Left cardiac atrium (tissue), 4 donors: ENCODE measurements at places on chromosomes 12 and 14. TPM values are rescaled to one million over a fixed set of nuclear protein-coding genes. Genes with fewer than 3 reads are reported as not detected.

DNA sequence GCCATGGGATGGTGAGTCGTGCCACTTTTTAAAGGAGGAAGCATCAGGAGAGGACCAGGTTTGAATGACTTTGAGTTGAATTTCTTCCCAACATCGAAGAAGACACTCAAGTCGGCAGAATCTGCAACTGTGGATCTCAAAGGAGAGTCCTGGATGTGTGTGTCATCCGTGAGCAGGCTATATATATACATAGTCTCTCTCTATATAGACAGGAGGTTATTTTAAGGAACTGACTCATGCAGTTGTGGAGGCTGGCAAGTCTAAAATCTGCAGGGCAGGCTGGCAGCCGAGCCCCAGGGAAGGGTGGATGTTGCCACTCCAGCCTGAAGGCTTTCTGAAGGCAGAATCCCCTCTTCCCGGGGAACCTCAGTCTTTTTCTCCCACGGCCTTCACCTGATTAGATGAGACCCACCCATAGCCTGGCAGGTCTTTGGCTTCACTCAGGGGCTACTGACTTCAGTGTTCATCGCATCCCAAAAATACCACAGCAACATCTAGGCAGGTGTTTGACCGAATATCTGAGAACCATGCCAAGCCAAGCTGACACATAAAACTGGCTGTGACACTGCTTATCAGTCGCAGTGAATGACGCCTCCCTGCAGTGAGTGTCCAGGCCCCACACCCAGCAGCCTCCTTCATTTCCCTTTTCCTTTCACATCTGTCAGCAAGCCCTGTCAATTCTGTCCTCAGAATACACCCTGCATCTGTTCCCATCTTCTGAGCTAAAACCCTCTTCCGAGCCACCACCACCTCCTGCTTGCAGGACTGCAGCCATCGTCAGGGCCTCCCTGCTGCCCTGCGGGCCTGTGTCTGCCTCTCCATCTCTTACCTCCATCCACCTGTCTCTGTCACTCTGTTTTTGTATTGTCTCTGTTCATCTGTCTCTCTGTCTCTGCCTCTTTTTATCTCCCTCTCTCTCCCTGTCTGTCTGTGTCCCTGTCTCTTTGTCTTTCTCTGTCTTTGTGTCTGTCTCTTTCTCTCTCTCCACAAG is 54.0 kb downstream of the ZNF664 start:
- DNase-seq, result no peak

MYL2 gene
- total RNA-seq, result 92.7 TPM

AGAP2 gene
- 3.2 TPM for total RNA-seq

- no peak for DNase-seq
Observed at GRCh38 chr14:93978735-93979134, 2.4 kb upstream of the ASB2 start.

DNA sequence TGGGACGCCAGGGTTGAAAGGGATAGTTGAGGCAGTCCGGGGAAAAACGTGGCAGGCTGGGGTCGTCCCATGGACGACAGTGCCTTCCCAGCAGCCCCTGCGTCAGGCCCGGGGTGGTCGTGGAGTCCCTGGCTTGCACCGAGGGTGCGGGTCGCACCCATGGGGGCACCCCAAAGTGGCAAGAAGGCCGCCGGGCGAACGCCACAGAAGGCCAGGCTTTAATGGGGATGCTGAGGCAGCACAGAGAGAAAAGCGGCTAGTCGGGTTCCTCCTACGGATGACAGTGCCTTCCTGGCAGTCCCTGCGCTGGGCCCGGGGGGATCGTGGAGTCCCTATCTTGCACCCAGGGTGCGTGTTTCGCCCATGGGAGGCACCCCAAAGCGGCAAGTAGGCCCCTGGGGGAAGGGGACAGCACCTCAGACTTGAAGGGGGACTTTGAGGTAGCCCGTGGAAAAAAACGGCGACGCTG is 158.6 kb upstream of the ALG10B start:
- DNase-seq, result no peak

DNA sequence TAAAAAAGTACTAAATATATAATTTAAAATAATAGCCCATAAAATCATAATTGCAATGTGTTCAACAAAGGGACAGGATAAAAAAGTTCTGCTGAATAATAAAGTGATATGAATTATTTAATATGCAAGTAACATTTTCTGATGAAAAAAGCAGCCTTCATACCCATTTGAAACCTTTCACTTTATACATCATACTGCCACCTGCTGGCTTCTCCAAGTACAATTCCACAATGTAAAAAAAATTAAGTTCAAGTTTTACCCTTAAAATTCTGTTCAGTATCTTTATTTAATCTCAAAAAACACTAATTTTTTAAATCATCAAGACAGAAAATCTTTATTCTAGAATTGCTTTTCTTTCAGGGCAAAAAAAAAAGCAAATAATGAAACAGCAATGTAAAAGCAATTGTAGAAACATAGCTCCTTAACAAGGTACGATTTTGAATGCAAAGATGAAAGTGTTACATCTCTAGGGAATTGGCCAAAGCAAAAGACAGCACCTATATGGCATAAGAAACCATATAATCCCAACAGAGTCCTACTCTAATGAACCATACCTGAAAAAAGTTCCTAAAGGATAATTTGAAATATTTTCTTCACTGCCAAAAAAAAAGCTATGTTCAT is 15.0 kb downstream of the MDM1 start:
- DNase-seq, result peak; percentile 31

GRCh38 chr12:57005980-57006808 is at the start of gene ZBTB39:
TSS of gene ZBTB39 (minus strand) at chr12:57006546. CDS start at chr12:57004917, 1,629 bp downstream.
- DNase-seq, result peak; percentile 65

DNA sequence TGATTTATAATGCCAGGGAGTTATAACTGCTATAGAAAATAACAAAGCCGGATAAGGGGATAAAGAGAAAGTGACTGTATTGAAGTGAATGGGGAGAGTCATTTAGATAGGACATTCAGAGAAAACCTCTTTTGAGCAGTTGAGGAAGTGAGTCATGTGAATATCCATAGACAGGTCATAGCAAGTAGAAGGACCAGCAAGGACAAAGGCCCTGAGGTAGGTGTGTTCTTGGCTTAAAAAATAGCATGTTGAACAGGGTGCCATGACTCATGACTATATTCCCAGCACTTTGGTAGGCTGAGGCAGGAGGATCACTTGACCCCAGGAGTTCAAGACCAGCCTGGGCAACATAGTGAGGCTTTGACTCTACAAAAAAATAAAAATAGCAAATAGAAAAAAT is 51.5 kb upstream of the RAP1B start:
- no peak for DNase-seq

- DNase-seq, result no peak
Observed at GRCh38 chr14:55908106-55908505, 210.1 kb upstream of the PELI2 start.

DNA sequence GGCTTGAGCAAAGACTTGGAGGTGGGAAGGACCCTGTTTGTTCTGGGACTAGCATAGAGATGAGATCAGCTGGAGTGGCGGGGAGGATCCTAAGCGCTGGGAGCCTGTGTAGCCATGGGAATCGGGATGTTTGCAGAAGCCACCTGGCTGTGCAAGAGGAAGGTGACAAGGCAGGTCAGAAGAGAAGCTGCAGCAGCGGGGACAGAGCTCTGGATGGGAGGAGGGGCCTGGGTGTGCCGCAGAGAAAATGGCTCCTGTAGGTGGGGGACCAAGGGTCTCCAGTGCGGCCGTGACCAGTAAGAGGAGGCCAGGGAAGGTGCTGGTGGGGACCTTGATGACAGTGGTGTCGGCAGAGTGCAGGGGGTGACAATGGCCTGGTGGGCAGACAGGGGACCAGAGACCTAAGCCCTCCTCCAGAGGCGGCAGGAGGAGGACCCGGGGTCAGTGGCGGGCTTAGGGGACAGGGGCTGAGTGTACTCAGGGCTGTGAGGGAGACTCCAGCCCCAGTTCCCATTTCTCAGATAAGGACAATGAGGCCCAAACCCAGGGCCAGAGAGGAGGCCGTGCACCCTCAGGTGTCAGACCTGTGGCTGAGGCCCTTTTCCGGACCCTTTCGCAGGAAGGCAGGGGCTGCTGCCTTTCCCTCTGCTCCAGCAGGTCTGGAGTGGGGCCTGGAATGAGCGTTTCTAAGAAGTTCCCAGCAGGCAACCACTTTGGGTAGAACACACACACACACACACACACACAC is 206.6 kb upstream of the RTL1 start:
- DNase-seq, result no peak

GRCh38 chr12:94870511-94870910 is 133.0 kb downstream of the NDUFA12 start:
- no peak for DNase-seq

DNA sequence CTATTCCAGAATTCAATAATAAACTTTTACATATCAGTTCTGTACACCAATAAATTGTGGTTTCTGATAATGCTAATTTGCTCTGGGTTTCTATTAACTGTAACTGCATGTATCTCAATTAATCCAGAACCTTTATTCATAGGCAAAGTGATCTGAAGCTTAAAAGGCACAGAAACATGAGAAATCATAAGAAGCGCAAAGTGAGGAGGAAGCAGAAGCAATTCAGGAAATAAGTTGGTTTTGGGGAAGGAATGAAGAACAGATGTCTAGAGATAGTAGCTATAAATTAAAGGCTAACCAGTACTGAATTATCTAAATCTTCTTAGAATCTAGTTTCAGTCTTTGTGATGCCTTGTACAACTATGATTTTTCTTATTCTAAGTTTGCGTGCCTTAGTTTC is 24.6 kb downstream of the KERA start:
- no peak for DNase-seq

ADAMTS20 gene
- not detected for total RNA-seq

GRCh38 chr14:94340533-94340932 is 17.4 kb upstream of the SERPINA6 start:
- no peak for DNase-seq

RPL36AL gene
- total RNA-seq, result 149 TPM

DEPDC4 gene
- total RNA-seq, result 0.55 TPM

SSTR1 gene
- 1.0 TPM for total RNA-seq

GRCh38 chr14:75249958-75250336 is 28.7 kb upstream of the FOS start:
- DNase-seq, result no peak

- no peak for DNase-seq
Observed at GRCh38 chr12:106586278-106586802, 3.5 kb downstream of the RFX4 start.

GRCh38 chr12:80867941-80868340 is 69.8 kb downstream of the LIN7A start:
- DNase-seq, result no peak

- no peak for DNase-seq
Observed at GRCh38 chr14:75539162-75539560, 16.9 kb downstream of the BATF start.

GRCh38 chr14:69314327-69314726 is 54.4 kb downstream of the GALNT16 start:
- DNase-seq, result no peak

ANO4 gene
- 0.29 TPM for total RNA-seq

DNA sequence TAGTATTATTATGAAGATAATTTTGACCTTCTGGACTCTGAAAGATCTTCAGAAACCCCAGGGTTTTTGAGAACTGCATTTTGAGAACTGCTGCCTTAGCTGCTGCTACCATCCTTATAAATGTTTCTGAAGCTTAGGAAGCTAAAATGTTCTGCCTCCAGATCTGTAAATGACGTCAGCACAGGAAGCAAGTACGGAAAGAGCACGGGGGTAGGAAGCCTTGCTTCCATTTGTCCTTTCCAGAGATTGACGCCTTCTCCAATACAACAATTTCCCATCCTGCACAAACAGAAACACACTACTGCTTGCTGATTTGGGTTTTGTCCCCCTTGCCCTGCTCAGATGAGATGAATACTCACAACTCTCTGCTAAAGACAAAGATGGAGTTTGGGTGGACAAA is 17.9 kb downstream of the RAD52 start:
- DNase-seq, result no peak

GRCh38 chr12:91890742-91891141 is 254.9 kb downstream of the BTG1 start:
- no peak for DNase-seq

- no peak for DNase-seq
Observed at GRCh38 chr12:90216815-90217214, 508.2 kb upstream of the ATP2B1 start.

DNA sequence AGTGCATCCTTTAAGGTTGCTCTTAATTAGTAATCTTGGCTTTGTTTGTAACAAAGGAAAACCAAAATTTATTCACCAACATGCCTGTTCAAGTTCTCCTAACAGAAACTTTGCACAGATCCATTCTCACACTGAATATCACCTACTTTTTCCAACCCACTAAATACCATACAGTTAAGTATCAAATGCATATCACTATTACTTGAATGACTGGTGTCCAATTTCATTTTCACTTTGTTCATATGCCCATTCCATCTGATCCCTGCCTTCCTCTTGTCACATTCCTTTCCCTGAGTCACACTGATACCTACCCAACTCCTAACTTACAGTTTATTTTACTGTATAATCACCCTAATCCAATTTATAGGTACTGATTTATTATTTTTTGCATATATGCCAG is 286.4 kb downstream of the NELL2 start:
- no peak for DNase-seq

HOXC9 gene
- not detected for total RNA-seq
